ENCODE measurements at places on chromosomes 16 and 17. TPM values are rescaled to one million over a fixed set of nuclear protein-coding genes. Genes with fewer than 3 reads are reported as not detected.

- peak overlapping the region; percentile 64 for H3K27ac ChIP-seq
- no peak for DNase-seq
- no peak overlapping the region for H3K4me3 ChIP-seq
- no peaks in the 10 kb centered on the region for H3K27me3 ChIP-seq
Measured at GRCh38 chr17:82639628-82640027, 8.6 kb downstream of the WDR45B start.

DNA sequence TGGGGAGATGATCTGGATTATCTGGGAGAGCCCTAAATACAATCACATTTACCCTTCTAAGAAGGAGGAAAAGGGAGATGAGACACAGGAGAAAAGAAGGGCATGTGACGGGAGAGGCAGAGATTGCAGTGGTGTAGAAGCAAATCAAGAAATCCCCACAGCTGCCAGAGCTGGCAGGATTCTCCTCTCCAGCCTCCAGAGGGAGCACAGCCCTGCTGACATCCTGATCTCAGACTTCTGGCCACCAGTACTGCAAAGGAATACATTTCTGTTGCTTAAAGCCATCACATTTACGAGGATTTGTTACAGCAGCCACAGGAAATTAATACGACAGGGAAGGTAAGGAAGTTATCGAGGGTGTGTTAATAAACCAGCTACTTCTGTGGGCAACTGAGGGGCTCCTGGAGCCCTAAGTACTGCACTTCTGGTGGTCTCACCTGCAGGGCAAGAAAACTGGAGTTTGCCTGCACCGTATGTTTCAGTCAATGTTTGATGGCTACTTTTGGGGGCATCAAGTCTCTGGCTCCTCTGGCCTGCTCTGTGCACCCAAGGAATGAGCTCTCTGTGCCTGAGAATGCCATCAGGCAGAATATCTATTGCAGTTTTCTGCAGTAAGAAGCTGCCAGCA lies 22.9 kb upstream of the CDH13 start:
- peaks cover 15% of the 10 kb centered on the region for H3K27me3 ChIP-seq
- peaks cover 9% of the 10 kb centered on the region for H3K4me1 ChIP-seq
- DNase-seq, result no peak
- H3K27ac ChIP-seq, result no peak overlapping the region

DNA sequence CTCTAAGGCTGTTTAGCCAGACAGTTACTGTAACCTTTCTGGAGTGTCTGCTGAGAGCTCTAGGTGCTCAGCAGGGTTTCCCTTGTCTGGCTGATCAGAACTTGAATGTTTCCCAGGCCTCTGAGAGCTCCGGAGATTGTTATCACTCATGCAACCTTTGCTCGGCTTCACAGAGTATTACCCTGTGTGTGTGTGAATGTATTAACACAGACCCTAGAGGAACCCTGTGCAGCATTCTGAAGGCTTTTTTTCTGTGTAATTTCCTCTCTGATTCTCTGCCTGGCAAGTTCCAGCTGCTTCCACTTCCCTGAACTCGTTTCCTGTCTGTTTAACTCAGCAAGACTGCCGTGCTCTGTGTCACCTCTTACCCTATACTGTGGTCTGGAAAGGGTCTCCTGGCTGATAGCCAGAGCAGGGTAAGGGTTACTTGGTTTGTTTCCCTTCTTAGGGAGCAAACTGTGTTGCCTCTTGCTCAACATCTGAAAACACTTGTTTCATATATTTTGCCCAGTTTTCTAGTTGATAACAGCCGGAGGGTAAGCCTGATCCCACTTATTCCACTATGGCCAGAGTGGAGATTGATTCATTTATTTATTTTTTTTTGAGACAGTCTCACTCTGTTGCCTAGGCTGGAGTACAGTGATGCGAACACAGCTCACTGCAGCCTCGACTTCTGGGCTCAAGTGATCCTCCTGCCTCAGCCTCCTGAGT lies 21.7 kb downstream of the PRMT7 start:
- H3K27ac ChIP-seq, result peak overlapping the region; percentile 80
- H3K4me3 ChIP-seq, result no peak overlapping the region
- DNase-seq, result no peak
- peaks cover 23% of the 10 kb centered on the region for H3K4me1 ChIP-seq
- H3K27me3 ChIP-seq, result no peaks in the 10 kb centered on the region

GRCh38 chr17:33385133-33385532 lies 92.0 kb upstream of the ASIC2 start:
- no peak overlapping the region for H3K4me3 ChIP-seq
- no peaks in the 10 kb centered on the region for H3K36me3 ChIP-seq
- no peak overlapping the region for H3K27ac ChIP-seq
- H3K27me3 ChIP-seq, result peaks cover 1% of the 10 kb centered on the region

- no peak for DNase-seq
- no peak overlapping the region for H3K27ac ChIP-seq
- H3K27me3 ChIP-seq, result no peaks in the 10 kb centered on the region
- no peak overlapping the region for H3K4me3 ChIP-seq
- H3K36me3 ChIP-seq, result peaks cover 54% of the 10 kb centered on the region
Measured at GRCh38 chr16:11550791-11551498, 35.8 kb downstream of the LITAF start.

GRCh38 chr17:9484789-9485188 lies 90.8 kb downstream of the STX8 start:
- no peak overlapping the region for H3K4me3 ChIP-seq
- H3K4me1 ChIP-seq, result peaks cover 24% of the 10 kb centered on the region
- no peak for DNase-seq
- no peaks in the 10 kb centered on the region for H3K27me3 ChIP-seq

GRCh38 chr17:49916854-49917515 lies 52.0 kb upstream of the DLX4 start:
- H3K4me1 ChIP-seq, result peaks cover 7% of the 10 kb centered on the region
- no peak overlapping the region for H3K4me3 ChIP-seq
- H3K27me3 ChIP-seq, result peaks cover 39% of the 10 kb centered on the region
- H3K36me3 ChIP-seq, result peaks cover 2% of the 10 kb centered on the region

- no peak overlapping the region for H3K27ac ChIP-seq
- no peaks in the 10 kb centered on the region for H3K36me3 ChIP-seq
- peaks cover 3% of the 10 kb centered on the region for H3K4me1 ChIP-seq
- no peak overlapping the region for H3K4me3 ChIP-seq
Measured at GRCh38 chr17:9170853-9171252, 149.5 kb downstream of the NTN1 start.

DNA sequence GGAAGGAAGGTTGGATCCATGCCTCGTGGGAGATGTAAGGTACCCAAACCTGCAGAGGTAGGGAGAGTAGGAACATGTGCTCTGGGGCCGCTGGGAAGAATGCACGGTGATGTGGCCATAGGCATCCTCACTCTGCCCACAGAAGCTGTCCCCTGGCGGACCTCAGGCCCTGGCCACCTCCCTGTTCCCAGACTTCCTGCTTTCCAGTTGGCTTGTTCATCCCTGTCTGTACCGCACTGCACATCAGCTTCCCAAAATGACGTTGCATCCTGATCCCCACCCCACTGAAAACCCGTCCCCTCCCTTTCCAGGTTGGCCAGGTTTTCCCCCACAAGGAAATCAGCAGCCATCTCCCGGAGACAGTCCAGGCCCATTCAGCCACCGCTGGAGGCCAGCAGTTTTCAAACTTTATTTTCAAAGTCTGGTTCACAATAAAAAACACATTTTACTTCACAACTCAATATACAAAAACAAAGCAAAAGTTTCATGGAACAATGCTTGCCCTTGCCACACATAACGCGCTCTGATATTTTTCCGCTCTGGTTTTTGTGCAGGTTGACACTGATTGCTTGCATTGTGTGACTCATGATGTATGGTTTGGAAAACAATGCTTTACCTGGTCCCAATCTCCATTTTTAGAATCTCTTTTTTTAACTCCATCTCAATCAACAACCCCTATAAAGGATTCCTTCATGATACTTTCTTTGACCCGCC lies 143.0 kb downstream of the GAS7 start:
- H3K4me3 ChIP-seq, result no peak overlapping the region
- no peak overlapping the region for H3K27ac ChIP-seq
- no peaks in the 10 kb centered on the region for H3K27me3 ChIP-seq
- no peaks in the 10 kb centered on the region for H3K4me1 ChIP-seq
- H3K36me3 ChIP-seq, result no peaks in the 10 kb centered on the region
- DNase-seq, result no peak

GRCh38 chr17:11086646-11087340 lies 154.2 kb upstream of the SHISA6 start:
- no peaks in the 10 kb centered on the region for H3K36me3 ChIP-seq
- no peak for DNase-seq
- H3K27me3 ChIP-seq, result no peaks in the 10 kb centered on the region
- no peak overlapping the region for H3K4me3 ChIP-seq
- H3K4me1 ChIP-seq, result no peaks in the 10 kb centered on the region

- H3K27me3 ChIP-seq, result no peaks in the 10 kb centered on the region
- DNase-seq, result no peak
- H3K27ac ChIP-seq, result peak overlapping the region; percentile 87
- peak overlapping the region; percentile 96 for H3K4me3 ChIP-seq
- H3K36me3 ChIP-seq, result peaks cover 8% of the 10 kb centered on the region
Measured at GRCh38 chr17:75048249-75048878, 1.3 kb downstream of the KCTD2 start.

- H3K27ac ChIP-seq, result no peak overlapping the region
- no peak overlapping the region for H3K4me3 ChIP-seq
- no peak for DNase-seq
- peaks cover 37% of the 10 kb centered on the region for H3K36me3 ChIP-seq
- H3K27me3 ChIP-seq, result no peaks in the 10 kb centered on the region
- peaks cover 22% of the 10 kb centered on the region for H3K4me1 ChIP-seq
Measured at GRCh38 chr17:46931596-46931995, 8.6 kb downstream of the GOSR2 start.

- peaks cover 12% of the 10 kb centered on the region for H3K4me1 ChIP-seq
- H3K4me3 ChIP-seq, result no peak overlapping the region
- DNase-seq, result peak; percentile 90
- no peak overlapping the region for H3K27ac ChIP-seq
- H3K36me3 ChIP-seq, result peaks cover 2% of the 10 kb centered on the region
Measured at GRCh38 chr17:36608794-36609497, 7.6 kb downstream of the MRM1 start.

The P2RX1 gene
- total RNA-seq, result not detected

The CMTM1 gene
- 11.9 TPM for total RNA-seq

- H3K27ac ChIP-seq, result no peak overlapping the region
- H3K27me3 ChIP-seq, result peaks cover 5% of the 10 kb centered on the region
Measured at GRCh38 chr17:76949913-76950695, 81.9 kb downstream of the MGAT5B start.

DNA sequence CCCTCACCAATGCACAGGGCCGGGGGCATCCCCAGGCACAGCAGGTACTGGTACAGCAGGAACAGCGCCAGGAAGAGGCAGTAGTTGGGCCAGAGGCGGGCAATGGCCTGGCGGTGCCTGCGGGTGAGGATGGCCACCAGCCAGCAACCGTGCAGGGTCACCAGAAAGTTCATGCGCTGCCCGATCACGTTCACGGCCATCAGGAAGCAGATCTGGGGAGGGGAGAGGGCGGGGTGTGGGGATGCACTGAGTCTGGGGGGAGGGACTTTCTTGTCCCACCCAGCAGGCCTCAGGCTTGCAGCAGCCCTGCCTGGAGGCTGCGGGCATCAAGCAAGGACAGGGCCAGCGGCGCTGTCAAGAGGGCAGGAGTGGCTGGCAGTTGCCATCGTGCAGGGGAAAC lies 25.4 kb downstream of the CTU2 start:
- H3K36me3 ChIP-seq, result peaks cover 14% of the 10 kb centered on the region
- H3K27ac ChIP-seq, result peak overlapping the region; percentile 85
- DNase-seq, result no peak
- no peaks in the 10 kb centered on the region for H3K27me3 ChIP-seq

DNA sequence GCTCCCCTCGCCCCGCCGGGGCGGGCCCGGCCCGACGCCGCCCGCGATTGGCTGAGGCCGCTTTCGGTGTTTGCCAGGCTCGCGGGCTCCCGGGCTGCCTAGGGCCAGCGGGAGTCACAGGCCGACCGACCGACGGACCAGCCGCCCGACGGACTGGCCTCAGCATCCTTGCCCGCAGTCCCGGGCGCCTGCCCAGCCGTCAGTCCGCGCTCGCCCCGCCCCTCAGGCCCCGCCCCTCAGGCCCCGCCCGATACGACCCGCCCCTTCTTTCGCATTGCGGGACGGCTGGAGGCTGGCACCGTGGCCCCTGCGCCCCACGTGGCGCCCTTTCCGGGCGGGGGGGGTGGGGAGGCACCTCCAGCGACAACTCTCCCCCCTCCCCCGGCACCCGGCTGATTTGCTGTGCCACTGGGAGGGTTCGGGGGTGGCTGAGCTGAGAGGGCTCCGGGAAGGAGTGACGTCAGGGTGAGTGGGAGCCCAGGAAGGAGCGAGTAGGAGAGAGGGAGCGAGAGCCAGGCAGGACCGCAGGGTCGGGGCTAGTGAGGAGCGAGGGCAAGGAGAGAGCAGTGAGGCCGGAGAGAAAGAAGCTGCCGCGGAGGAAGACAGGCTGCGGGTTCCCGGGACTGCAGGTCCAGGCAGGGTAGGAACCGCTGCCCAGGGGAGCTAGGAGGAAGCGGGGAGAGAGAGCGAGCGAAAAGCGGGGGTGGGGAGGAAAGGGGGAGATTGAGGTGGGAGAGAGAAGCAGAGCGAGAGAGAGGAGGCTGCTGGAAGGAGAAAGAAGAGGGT lies at the start of gene ASPHD1:
Gene ASPHD1 (plus strand): TSS at position 387 of the 786 bp plus-strand sequence. CDS start 484 bp downstream, outside the sequence.
- peaks cover 15% of the 10 kb centered on the region for H3K4me1 ChIP-seq
- peak within 1 kb of the TSS; percentile 75 for H3K4me3 ChIP-seq
- H3K27ac ChIP-seq, result peak within 1 kb of the TSS; percentile 73
- H3K27me3 ChIP-seq, result peaks cover 19% of the 10 kb centered on the region
- no peak for DNase-seq
- H3K36me3 ChIP-seq, result no peaks in the 10 kb centered on the region

- H3K4me3 ChIP-seq, result no peak overlapping the region
- peaks cover 42% of the 10 kb centered on the region for H3K4me1 ChIP-seq
- H3K27ac ChIP-seq, result peak overlapping the region; percentile 27
- no peak for DNase-seq
- H3K27me3 ChIP-seq, result no peaks in the 10 kb centered on the region
- peaks cover 23% of the 10 kb centered on the region for H3K36me3 ChIP-seq
Measured at GRCh38 chr17:62052765-62053338, 12.2 kb downstream of the MED13 start.

- H3K36me3 ChIP-seq, result no peaks in the 10 kb centered on the region
- no peak overlapping the region for H3K27ac ChIP-seq
- H3K27me3 ChIP-seq, result peaks cover 2% of the 10 kb centered on the region
- DNase-seq, result no peak
- H3K4me1 ChIP-seq, result peaks cover 17% of the 10 kb centered on the region
Measured at GRCh38 chr16:12646490-12647274, 157.0 kb downstream of the CPPED1 start.

DNA sequence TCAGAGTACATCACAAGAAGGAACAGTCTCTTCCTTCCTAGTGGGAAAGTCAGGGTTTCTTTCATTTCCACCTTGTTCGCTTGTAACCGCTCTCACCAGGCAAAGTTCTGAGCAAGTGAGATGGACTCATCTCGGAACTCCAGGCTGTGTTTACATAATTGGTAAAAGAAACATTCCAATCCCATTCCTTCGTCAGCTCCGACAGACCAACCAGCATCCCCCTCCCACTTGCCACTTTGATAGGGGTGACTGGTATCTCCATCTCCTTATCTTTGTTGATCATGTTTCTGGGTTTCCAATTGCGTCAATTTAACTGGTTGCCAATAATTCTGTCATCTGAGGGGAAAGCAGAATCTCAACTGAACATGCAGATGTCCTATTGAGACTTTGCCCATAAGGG lies 36.8 kb upstream of the LYRM9 start:
- H3K36me3 ChIP-seq, result no peaks in the 10 kb centered on the region
- no peak overlapping the region for H3K27ac ChIP-seq
- no peak for DNase-seq
- no peak overlapping the region for H3K4me3 ChIP-seq
- peaks cover 3% of the 10 kb centered on the region for H3K27me3 ChIP-seq

Data from chondrocyte (in vitro differentiated cells).